Adrenal gland (tissue), 19 donors: ENCODE measurements at places on chromosomes 3 and 15. TPM values are rescaled to one million over a fixed set of nuclear protein-coding genes. Genes with fewer than 3 reads are reported as not detected.

The IFT57 gene
- total RNA-seq, result 52.0 TPM

The ZFYVE19 gene
- 18.9 TPM for total RNA-seq

GRCh38 chr15:56208641-56209155 is 35.0 kb downstream of the RFX7 start:
- no peak overlapping the region for H3K27ac ChIP-seq
- H3K36me3 ChIP-seq, result no peaks in the 10 kb centered on the region
- no peak for DNase-seq
- H3K27me3 ChIP-seq, result no peaks in the 10 kb centered on the region

GRCh38 chr3:146128179-146128578 is 32.8 kb downstream of the PLOD2 start:
- H3K27ac ChIP-seq, result no peak overlapping the region
- DNase-seq, result no peak
- no peaks in the 10 kb centered on the region for H3K27me3 ChIP-seq

- no peaks in the 10 kb centered on the region for H3K27me3 ChIP-seq
- H3K27ac ChIP-seq, result no peak overlapping the region
- H3K4me1 ChIP-seq, result no peaks in the 10 kb centered on the region
- H3K4me3 ChIP-seq, result no peak overlapping the region
- DNase-seq, result no peak
These were observed 113.5 kb downstream of the GHSR start for GRCh38 chr3:172334671-172335207.

The FAM81A gene
- total RNA-seq, result not detected
